NCI-H2029 (cell line): ENCODE measurements at places on chromosomes 11 and 22.

GRCh38 chr11:9210922-9211320, 54.2 kb downstream of the DENND5A start:
- DNase-seq: no peak

- no peak for DNase-seq
Measured at GRCh38 chr11:5665746-5666401, 19.0 kb downstream of the TRIM5 start.

DNA sequence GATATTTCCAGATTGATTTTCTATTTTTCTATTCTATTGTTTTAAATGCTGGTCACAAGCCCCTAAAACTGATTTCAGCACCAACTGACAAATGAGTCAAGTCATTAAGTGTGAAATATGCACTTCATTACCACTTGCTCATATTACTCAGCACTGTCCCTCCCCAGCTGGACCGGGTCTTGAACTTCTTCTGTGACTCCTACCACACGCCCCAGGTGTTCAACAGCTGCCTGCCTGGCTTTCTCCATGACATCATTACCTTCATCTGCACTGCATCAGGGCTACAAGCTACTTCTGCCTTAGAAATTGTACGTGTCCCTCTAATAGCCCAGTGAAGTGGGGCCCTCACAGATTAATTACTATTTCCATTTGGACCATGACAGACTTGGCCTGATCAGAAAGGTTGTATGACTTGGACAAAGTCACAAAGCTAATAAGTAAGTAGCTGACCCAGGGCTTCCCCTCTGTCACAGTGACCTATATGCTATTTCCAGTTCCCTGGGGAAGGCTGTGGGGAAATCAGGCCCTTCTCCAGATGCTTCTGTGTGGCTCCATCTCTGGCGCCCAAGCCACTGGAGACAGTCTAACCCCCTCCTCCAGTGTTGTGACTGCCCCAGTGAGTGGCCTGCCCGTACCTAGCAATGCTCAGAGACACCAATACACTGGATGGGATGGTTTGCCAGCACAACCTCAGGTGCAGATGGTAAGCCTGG, 18.1 kb downstream of the TBC1D10A start:
- DNase-seq: no peak

DNA sequence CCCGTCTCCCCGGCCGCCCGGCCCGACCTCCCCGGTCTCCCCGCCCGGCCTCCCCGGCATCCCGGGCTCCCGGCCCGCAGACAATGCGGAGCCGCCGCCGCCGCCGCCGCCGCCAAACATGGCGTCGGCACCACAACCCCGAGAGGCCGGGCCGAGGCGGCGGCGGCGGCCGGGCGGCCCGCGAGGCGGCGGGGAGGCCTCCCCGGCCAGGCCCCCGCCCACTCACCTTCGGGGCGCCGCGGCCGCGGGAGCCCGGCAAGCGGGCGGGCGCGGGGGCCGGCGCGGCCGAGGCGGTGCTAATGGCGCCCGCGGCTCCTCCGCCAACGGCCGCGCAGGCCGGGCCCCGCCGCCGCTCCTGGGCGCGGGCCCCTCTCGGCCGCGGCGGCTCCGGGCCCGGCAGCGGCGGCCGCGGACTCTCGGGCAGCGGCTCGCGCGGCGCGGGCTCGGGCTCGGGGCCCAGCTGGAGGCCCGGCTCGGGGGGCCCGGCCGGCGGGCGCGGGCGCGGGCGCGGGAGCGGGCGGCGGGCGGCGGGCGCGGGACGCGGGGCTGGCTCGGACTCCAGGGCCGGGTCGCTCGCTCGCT, 311 bp downstream of the BRD1 start:
- DNase-seq: no peak

DNA sequence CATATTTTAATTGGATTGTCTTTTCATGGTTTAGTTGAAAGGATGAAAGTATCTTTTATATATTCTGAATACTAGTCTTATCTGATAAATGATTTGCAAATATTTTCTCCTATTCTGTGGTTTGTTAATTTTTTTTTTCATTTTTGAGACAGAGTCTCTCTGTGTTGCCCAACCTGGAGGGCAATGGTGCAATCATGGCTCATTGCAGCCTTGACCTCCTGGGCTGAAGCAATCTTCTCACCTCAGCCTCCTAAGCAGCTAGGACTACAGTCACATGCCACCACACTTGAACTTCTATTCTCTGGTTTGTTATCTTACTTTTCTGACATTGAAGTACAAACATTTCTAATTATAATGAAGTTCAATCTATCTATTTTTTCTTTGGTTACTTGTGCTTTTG, 30.0 kb upstream of the FAR1 start:
- no peak for DNase-seq

GRCh38 chr22:17303840-17304779, 65.2 kb upstream of the CECR2 start:
- no peak for DNase-seq

DNA sequence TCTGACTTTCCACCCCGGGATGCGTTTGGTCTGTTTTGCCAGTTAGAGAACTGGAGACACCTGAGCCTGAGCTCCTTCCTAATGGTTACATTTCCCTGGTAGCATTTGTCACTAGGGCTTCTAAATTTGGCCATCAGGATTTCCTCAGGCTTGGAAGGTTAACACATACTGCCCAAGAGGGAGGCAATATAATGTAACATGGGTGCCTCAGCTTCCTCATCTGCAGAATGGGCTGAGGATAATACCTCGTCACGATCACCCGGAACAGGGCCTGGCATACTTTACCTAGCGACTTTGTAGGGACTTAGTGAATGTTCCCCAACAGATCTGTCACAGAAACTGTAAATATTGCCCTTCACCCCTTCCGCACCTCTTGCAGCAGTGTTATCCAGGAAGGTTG, 11.3 kb downstream of the IL17RA start:
- DNase-seq: no peak

DNA sequence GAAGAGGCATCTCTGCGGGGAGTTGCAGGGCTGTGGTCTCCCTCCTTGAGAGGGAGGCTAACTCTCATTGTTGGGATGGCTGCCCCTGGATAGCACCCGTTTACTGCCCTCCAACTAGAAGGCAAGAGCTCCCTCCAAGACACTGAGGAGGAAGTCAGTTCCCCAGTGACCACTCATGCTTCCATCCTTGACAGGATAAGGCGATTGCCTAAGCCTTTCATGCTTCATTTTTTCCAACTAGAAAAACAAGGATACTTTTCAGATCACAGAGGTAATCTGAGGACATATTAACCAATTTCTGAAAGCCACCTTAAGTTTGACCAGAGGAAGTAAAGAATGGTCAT, 186.6 kb downstream of the MAML2 start:
- DNase-seq: no peak

- DNase-seq: no peak
Measured at GRCh38 chr11:118078911-118079411, 2.1 kb downstream of the TMPRSS4 start.

DNA sequence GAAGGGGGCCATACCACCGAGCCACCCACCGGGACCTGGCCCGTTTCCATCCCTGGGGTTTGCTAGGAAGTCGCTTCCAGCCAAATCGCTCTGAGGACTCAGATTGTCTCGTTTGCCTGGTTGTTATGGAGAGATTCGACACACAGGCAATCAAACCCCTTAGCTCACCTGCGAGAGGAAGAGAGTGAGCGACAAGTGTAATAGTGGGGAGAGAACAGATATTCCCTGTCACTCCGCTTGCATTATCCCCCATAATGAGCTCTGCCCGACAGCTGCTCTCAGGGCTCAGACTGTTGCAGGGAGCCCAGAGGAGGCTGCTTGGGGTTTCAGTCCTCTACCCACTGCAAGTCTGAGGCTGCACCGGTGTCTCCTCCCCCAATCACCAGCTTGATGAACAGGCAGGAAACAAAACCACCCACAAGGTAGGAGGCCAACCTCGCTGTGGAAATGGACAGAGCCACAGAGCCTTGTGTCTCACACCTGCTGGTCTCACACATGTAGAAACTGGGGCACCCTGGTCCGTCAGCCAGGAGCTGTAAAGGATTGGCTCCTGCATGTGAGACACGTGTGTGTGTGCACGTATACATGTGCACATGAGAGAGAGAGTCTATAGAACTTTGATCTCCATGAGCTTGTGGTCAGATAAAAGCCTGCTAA, 351.1 kb downstream of the BUD13 start:
- DNase-seq: peak; percentile 13
